WTC11 (cell line): ENCODE measurements at places on chromosomes 4 and X.

DNA sequence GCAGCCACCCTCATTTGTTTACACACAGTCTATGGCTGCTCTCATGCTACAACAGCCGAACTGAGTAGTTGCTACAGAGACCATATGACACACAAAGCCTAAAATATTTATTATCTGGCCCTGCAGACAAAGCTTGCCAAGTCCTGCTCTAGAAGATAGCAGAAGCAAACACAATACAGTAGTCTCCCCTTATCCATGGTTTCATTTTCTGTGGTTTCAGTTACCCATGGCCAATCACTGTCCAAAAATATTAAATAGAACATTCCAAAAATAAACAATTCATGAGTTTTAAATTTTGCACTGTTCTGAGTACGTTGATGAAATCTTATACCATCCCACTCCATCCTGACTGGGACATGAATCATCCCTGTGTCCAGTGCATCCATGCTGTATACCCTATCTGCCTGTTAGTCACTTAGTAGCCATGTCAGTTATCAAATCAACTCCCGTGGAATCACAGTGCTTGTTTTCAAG lies 40.2 kb upstream of the ZNF81 start:
- DNase-seq: no peak

GRCh38 chr4:125433453-125433852 lies 118.7 kb downstream of the FAT4 start:
- DNase-seq: no peak

DNA sequence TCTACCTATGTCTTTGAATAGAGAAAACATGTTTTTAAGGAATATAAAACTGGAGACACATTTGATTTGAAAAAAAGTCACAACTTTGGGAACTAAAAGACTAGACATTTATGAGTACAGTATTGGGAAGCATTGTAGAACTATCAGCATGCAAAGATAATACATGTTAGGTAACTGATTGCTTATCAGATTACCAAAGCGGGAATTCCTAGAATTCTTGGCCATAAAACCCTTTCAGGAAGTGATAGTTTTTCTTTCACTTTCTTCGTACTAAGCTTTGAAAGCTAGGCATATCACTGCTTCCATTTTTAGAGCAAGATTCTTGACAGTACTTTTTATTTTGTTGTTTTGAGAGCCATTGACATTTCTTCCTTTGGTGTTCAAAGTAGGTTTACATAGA lies 646.6 kb upstream of the PITX2 start:
- no peak for DNase-seq

DNA sequence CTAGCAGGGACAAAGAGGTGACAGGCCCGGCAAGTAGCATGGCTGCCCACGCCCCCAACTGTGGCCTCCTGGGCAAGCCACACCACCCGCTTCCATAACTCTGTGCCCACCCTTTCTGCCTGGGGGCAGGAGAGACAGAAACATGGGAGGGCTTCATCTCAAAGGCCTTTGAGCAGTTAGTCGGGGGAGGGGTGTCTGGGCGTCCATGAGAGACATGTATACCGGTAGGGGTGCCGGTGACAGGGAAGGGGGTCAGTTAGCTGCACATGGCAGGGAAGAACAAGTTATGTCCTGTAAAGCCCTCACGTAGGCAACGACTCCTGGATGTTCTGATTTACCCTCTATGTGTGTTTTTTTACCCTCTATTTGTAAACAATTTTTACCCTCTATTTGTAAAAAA lies 9.3 kb downstream of the PDZD4 start:
- DNase-seq: no peak

GRCh38 chr4:164800786-164801185 lies 46.9 kb downstream of the SMIM31 start:
- DNase-seq: no peak
